Spleen (tissue), 13 donors: ENCODE measurements at places on chromosomes 11 and 22. TPM values are rescaled to one million over a fixed set of nuclear protein-coding genes. Genes with fewer than 3 reads are reported as not detected.

GRCh38 chr11:117978991-117979390 lies 7.2 kb upstream of the IL10RA start:
- H3K27ac ChIP-seq = peak overlapping the region; percentile 84
- H3K4me1 ChIP-seq = peaks cover 41% of the 10 kb centered on the region
- H3K27me3 ChIP-seq = no peaks in the 10 kb centered on the region

GRCh38 chr22:26320447-26320846 lies 108.6 kb upstream of the ASPHD2 start:
- peaks cover 9% of the 10 kb centered on the region for H3K27me3 ChIP-seq
- H3K4me3 ChIP-seq = no peak overlapping the region
- no peak overlapping the region for H3K27ac ChIP-seq
- H3K36me3 ChIP-seq = no peaks in the 10 kb centered on the region
- H3K4me1 ChIP-seq = no peaks in the 10 kb centered on the region
- no peak for DNase-seq

GRCh38 chr11:99065121-99065520 lies 44.4 kb downstream of the CNTN5 start:
- H3K36me3 ChIP-seq = no peaks in the 10 kb centered on the region
- no peak overlapping the region for H3K4me3 ChIP-seq
- no peak overlapping the region for H3K27ac ChIP-seq
- H3K27me3 ChIP-seq = no peaks in the 10 kb centered on the region
- no peaks in the 10 kb centered on the region for H3K4me1 ChIP-seq

DNA sequence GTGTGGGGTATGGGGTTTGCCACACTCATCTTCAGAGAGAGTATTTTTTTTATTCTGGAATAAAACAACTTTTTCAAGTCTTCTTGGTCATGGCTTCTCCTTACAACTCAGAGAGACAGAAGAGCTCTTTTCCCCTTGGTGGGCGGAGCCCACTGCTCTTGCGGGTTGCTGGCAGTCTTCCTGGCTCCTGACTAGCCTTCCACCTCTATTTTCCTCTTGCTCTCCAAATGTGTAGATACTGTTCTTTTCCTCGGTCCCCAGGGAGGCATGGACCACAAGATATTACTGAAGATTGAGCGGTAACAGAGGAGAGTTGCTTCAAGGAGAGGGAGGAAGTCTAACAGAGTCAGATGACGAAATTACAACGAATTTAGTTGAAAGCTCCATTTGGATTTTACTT lies 210.6 kb downstream of the NTM start:
- H3K4me1 ChIP-seq = no peaks in the 10 kb centered on the region
- peaks cover 2% of the 10 kb centered on the region for H3K27me3 ChIP-seq
- no peak overlapping the region for H3K4me3 ChIP-seq
- DNase-seq = no peak

- DNase-seq = no peak
- no peak overlapping the region for H3K27ac ChIP-seq
- H3K36me3 ChIP-seq = no peaks in the 10 kb centered on the region
- no peak overlapping the region for H3K4me3 ChIP-seq
- H3K4me1 ChIP-seq = peaks cover 11% of the 10 kb centered on the region
These were observed 5.0 kb downstream of the MAP6 start for GRCh38 chr11:75663808-75664207.

- no peak for DNase-seq
- H3K36me3 ChIP-seq = no peaks in the 10 kb centered on the region
- no peak overlapping the region for H3K4me3 ChIP-seq
These were observed 75.8 kb downstream of the ARHGAP8 start for GRCh38 chr22:44828193-44828592.

GRCh38 chr22:19480789-19481188 lies 1.1 kb downstream of the CDC45 start:
- peaks cover 20% of the 10 kb centered on the region for H3K4me1 ChIP-seq
- no peak for DNase-seq
- H3K27me3 ChIP-seq = no peaks in the 10 kb centered on the region
- no peak overlapping the region for H3K27ac ChIP-seq
- H3K36me3 ChIP-seq = no peaks in the 10 kb centered on the region
- no peak overlapping the region for H3K4me3 ChIP-seq

- H3K4me3 ChIP-seq = no peak overlapping the region
- no peak for DNase-seq
- H3K27ac ChIP-seq = no peak overlapping the region
These were observed 560.8 kb downstream of the ETS1 start for GRCh38 chr11:128026596-128026995.

GRCh38 chr11:28098257-28098656 lies 9.7 kb downstream of the KIF18A start:
- H3K36me3 ChIP-seq = peaks cover 4% of the 10 kb centered on the region
- H3K27me3 ChIP-seq = no peaks in the 10 kb centered on the region
- DNase-seq = no peak
- no peak overlapping the region for H3K27ac ChIP-seq
- H3K4me3 ChIP-seq = no peak overlapping the region

DNA sequence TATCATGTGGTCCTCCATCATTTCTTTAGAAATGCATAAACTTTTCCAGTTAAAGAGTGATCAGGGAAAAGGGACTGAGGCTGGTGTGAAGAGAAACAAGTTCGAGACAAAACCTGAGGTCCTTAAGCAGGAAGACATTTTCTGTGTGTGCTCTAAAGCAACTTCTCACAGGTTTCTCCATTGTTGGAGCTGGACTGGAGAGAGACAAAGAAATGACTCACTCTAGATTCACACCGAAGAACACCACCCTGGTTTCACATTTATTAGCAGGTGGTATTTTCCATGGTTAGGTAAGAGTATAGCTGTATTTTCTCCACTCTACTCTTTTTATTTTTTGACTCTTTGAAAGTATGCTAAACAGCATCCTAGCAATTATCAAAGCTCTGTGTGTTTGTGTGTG lies 736.4 kb downstream of the KCNA4 start:
- no peak for DNase-seq
- H3K27ac ChIP-seq = no peak overlapping the region
- H3K27me3 ChIP-seq = no peaks in the 10 kb centered on the region
- H3K4me1 ChIP-seq = no peaks in the 10 kb centered on the region
- no peaks in the 10 kb centered on the region for H3K36me3 ChIP-seq

DNA sequence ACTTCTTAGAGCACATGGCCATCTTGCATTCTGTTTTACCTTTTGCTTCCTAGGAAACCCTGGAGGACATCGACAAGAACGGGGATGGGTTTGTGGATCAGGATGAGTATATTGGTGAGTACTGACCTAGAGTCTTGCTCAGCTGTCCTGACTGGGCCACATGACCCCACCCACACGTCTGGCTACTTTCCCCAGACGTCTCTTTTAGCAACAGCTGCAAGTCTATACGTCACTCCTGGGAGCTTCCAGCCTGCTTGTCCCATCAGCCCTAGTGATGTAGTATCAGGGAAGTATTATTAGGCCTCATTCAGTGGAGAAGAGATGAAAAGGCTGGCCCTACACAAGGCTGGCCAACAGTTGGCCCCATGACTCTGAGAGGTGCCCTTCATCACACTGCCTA lies 9.6 kb downstream of the RCN1 start:
- H3K4me1 ChIP-seq = no peaks in the 10 kb centered on the region
- DNase-seq = no peak
- H3K27me3 ChIP-seq = no peaks in the 10 kb centered on the region
- H3K27ac ChIP-seq = no peak overlapping the region

DNA sequence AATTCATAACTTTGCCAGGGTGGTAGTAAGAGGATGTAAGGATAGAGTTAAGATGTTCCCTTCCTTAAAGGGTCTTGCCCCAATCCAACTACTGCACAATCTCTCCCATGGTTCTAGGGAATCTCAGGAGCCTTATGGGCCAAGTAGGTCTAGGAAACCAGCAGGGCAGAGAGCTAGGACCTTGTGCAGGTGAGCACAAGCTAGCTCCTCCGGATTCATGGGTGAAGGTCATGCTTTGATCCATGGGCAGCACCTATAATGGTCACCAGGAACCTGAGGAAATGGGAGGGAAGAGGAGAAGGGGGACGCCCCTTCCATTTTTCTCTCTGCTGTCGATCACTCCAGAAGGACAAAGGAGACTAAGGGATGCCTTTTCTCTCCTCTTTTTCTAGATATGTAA lies 16.8 kb downstream of the KCNJ11 start:
- no peak overlapping the region for H3K27ac ChIP-seq
- peaks cover 30% of the 10 kb centered on the region for H3K36me3 ChIP-seq
- H3K27me3 ChIP-seq = no peaks in the 10 kb centered on the region
- DNase-seq = no peak
- no peaks in the 10 kb centered on the region for H3K4me1 ChIP-seq

DNA sequence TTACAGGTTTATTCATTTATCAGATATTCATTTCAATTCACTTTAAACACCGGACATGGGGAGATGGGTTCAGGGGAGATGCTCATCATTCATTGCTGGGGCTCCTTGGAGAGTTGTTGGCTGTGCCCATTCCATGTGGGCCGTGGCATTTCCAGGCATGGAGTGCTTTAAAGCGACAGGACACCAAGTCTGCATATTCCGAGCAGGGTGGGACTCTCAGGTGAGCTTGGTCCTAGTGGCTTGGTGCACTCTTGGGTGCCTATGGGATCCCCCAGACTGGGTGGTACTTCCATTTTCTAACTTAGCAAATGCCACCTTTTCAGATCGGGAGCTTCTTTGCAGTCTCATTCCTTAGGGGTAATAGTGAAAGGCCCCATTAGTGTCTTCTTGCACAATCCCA lies 619.5 kb upstream of the CADM1 start:
- H3K4me3 ChIP-seq = no peak overlapping the region
- H3K36me3 ChIP-seq = no peaks in the 10 kb centered on the region
- no peak overlapping the region for H3K27ac ChIP-seq
- H3K27me3 ChIP-seq = no peaks in the 10 kb centered on the region

DNA sequence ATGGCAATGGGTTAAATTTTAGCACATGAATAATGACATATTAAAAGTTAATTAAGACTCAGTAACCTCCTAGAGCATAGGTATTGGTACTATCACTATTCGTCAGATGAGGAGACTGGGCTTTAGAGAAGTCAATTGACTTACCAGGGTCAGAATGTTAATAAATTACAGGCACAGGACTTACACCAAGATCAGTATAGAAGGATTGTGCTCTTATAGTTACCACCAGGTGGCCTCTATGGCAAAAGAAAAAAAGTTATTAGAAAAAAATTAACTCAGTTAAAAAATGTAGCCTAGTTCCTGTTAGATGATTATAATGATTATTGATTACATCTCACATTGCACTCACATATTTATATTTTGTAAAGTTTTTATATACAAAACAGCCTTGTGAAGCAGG lies 1163.7 kb downstream of the FAM181B start:
- no peaks in the 10 kb centered on the region for H3K36me3 ChIP-seq
- H3K27ac ChIP-seq = no peak overlapping the region
- no peak overlapping the region for H3K4me3 ChIP-seq
- no peak for DNase-seq
- H3K27me3 ChIP-seq = no peaks in the 10 kb centered on the region
- H3K4me1 ChIP-seq = no peaks in the 10 kb centered on the region

PLAAT5 gene
- not detected for total RNA-seq

ABCC8 gene
- total RNA-seq = 0.40 TPM

LINC01488 gene
- not detected for total RNA-seq

NECTIN1 gene
- 16.2 TPM for total RNA-seq

FXYD6 gene
- total RNA-seq = 140 TPM

MYOD1 gene
- total RNA-seq = not detected

PPP6R3 gene
- total RNA-seq = 173 TPM

TUBGCP6 gene
- 98.0 TPM for total RNA-seq

GLYAT gene
- total RNA-seq = not detected

DDTL gene
- 5.0 TPM for total RNA-seq
